Stimulated activated CD4-positive, alpha-beta T cell treated with anti-CD3 and anti-CD28 coated beads, Interleukin-4, amount 100 ng/mL, for 48 hours (primary cell): ENCODE measurements at places on chromosomes 11 and 22.
A peak's percentile ranks its signal among the peaks of the same experiment; 100 is the strongest.

GRCh38 chr11:62721994-62722393, 5.3 kb downstream of the HNRNPUL2 start:
- DNase-seq = no peak

DNA sequence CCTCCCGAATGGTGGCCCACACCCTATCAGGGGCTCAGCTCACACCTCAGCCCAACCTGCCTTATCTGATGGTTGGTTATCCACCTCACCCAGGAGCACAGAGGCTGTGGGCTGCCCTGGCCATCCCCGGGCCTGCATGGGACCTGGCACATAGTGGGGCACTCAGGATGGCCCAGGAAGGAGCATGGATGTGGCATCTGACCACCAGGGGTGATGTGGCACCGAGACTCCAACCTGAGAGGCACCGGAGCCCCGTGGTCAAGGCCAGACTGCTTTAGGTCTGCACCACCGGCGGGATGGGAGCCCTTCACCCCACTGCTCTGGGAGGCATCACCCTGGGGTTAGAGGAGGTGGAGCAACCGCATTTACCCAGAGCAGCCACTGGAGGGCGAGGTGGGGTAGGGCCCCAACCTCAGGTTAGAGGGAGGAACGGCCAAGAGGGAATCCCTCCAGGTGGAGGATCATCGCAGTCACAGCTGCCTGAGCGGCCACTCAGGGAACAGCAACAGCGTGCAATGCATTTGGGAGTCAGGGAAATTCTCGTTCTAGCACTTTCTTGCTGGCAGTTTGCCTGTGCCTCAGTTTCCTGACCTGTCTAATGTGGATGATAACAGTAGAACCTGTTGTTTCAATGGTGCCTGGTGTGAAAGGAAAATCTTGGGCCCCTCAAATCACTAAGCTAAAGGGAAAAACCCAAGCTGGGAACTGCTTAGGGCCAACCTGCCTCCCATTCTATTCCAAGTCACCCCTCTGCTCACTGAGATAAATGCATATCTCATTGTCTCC, 52.9 kb upstream of the CARS1 start:
- peak; percentile 40 for DNase-seq

DNA sequence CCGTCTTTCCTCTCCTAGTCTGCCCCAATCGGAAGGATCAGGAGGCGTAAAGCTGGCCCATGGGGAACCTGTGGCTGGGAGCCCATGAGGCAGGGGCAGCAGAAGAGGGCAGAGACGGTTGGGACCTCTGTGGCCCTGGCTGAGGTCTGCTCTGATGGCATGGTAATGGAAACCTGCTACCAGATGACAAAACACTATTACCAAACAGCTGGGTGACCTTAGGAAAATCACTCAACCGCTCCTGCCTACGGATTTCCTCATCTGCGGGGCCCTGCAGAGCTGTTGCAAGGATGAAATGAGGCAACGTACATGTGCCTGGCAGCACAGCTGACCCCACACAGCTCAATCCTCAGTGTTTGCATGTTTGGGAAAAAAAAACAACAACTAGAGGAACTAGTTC, 4.6 kb downstream of the AP5B1 start:
- no peak for DNase-seq

DNA sequence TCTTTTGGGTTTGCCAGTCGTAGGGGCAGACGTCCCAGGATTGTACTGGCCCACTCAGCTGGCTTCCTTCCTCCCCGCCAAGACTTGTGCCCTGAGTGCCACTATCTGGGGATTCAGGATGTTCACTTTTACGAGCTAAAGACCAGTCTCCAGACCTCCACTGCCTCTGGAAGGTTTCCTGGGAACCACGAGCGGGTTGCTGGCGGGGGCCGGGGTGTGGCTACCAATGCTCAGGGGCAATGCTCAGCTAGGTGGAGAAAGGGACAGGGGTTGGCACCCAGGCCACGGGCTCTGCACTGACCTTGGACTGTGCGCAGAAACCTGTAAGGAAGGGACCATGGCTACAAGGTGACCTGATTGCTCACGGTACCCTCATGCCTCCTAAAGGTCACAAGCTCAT, 2.2 kb downstream of the NEFH start:
- DNase-seq = no peak

DNA sequence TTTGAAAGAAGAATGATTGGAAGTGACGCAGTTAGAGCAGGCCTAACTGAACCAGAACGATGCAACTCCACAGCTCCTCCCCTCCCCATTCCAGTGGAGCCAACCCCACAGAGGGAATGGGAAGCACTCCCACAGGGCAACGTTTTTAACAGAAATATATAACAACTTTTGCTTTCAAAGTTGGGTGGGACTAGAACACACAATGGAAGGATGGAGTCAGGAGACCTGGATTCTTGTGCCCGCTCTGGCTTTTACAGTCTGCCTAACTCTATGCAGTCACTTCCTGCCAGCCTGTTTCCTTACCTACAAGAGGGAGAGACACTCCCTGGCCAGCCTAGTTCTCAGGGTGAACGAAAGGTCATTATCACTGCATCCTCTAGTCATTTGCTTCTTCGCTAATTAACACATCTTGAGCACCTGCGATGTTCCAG, 75.5 kb downstream of the PACSIN2 start:
- DNase-seq = no peak

DNA sequence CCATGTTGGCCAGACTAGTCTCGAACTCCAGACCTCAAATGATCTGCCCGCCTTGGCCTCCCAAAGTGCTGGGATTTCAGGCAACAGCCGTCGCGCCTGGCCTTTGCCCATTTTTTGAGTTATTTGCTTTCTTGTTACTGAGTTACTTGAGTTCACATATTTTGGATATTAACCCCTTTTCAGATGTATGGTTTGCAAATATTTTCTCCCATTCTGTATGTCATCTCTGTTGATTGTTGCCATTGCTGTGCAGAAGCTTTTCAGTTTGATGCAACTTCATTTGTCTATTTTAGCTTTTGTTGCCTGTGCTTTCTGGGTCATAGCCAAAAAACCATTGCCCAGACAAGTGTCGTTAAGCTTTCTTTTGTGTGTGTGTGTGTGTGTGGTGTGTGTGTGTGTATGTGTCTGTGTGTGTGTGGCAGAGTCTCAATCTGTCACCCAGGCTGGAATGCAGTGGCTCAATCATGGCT, 6.8 kb downstream of the TSGA10IP start:
- no peak for DNase-seq

DNA sequence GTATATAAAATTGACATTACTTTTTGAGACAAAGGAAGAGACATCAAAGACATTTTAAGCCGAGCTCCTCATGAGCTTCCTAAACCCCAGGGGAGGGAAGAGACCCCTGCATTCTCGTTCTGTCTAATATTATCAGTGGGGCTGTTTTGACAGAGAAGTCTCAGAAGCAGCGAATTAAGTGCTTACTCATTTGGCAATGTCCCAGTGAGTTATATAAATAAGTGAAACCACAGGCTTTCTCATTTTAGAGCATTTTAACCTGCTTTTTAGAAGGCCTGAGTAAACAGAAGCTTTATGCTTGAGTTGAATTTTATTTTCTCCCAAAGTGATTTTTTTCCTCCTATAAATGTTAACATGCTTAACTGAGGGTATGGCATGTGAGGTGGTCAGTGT, 23.2 kb upstream of the C1QTNF4 start:
- DNase-seq = no peak
